Left ventricle myocardium superior (tissue), 1 donor: ENCODE measurements at places on chromosomes 7 and 10.

DNA sequence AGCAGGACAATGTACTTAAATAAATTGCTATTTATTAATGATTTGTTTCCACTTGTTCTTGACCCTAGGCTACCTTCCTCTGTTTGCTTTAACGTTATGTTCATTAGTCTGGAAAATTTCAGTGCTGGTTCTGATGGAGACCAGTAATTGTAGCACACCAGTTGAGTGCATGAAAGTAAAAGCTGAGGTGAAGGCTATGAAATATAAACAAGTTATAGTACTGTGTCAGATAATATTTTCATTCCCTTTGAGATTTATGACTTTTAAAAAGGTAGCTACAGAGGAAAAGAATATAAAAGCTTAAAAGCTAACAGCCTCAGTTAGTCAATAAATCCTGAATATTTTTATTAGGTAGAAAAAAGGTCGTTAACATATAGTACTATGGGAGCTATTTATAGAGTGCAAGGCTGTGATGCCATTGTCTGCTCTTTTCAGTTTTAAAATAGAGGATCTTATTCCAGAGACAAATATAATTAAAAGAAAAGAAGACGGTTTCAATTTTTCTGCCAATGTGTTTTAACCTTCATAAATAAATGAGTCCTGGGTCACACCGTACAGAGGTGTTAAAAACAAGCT is 351.8 kb upstream of the ETV1 start:
- DNase-seq = no peak

GRCh38 chr10:92742331-92743228 is 52.8 kb downstream of the HHEX start:
- DNase-seq = no peak

GRCh38 chr7:106312099-106312871 is 27.5 kb upstream of the NAMPT start:
- DNase-seq = no peak

GRCh38 chr7:159035571-159036073 is 109.0 kb downstream of the VIPR2 start:
- DNase-seq = no peak

- DNase-seq = no peak
These were observed 70.4 kb upstream of the HECTD2 start for GRCh38 chr10:91339729-91340128.

- DNase-seq = no peak
These were observed 126.8 kb upstream of the SEM1 start for GRCh38 chr7:96836456-96836855.

- peak; percentile 57 for DNase-seq
These were observed 4.2 kb upstream of the UPP1 start for GRCh38 chr7:48084727-48085432.

GRCh38 chr7:55066524-55066923 is 47.7 kb downstream of the EGFR start:
- DNase-seq = no peak

DNA sequence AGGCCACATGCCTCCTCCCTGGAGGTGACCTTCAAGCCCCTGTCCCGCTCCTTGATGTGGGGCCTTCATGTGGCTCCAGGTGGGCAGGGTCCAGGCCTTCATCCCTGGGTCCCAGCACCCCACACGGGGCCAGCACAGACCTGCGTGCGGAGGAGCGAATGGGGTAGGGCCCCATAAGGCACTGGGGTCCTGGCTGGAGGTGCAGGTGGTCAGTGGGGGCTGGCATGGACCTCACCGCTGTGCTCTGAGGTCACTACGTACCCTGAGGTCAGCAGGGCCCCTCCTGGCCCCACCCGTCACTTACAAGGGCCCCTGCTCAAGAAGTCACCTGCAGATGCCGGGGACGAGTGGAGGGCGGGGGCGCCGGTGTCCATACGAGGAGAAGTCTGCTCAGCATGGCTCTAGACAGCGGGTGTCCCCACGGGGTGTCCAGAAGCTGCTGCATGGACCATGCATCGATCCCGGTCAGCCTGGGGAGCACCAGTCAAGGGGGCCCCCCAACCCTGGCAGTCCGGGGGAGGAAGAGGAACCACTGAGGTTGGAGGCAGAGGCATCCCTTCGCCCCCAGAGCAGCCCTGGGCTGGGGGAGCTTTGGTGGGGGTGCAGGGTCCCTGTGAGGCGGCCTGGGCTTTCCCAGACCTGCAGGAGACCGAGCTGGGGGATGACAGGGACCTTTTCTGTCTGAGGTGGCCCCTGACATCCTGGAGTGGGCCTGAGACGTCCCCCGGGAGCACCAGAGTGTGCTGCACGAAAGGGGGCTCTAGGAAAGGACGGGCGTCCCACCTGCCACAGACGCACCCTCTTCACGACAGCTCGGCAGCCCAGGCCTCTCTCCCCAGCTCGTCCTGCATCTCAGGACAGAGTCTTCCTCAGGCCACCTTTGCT is 34.6 kb downstream of the UNCX start:
- DNase-seq = peak; percentile 24

DNA sequence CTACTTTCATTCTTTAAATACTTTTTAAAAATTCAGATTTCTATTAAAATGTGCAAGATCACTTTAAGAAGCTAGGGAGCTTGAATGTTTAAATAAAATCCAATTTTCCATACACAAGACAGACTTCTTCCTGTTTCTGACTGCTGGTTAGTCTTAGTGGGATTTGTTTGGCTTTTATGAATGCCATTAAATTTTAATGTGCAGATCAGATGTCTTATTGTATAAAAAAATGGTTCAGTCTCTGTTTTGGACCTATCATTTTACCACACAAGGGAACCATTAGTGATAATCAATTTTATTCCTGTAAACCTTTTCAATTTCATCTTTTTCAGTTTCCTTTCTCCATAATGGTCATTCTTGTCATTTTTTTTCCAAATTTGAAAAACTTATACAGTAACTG is 63.2 kb downstream of the VCL start:
- DNase-seq = no peak

GRCh38 chr10:86044029-86044428 is 322.6 kb downstream of the GRID1 start:
- DNase-seq = no peak

- no peak for DNase-seq
These were observed 7.7 kb upstream of the TRA2A start for GRCh38 chr7:23539494-23539907.

DNA sequence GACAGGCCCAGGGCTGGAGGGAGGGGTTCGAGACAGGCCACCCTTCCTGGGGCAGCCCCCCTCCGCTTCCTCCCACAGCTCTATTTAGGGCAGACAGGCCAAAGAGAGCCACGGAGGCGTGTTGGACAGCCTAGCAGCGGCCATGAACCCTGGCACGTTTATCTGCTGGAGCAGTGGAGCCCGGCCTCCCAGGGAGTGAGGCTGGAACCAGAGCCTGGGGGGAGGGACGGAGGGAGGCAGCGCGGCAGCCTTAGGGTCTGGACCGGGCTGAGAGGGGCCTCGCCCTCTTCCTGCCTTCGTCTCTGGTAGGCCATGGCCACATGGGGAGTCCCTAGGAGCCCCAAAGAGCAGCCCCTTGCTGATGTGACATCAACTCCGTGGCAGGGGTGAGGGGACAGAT is 17.1 kb downstream of the UNCX start:
- DNase-seq = peak; percentile 15

DNA sequence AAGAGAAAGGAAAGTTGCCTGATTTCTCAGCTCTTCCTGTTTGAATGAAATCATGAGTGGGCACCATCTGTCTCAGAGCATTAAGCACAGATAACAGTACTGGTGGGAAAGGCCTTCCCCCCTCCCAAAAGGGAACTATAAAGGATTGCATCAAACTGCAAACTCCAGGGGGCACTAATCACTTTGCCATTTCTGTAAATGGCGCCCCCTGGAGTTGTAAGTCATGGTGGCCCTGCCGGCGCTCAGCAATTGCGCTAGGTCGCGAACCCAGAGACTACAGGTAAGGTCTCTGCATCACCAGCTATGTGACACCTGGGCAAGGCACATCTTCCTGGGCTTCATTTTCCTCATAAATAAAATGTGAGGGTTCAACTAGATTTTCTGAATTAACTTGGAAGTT is 11.1 kb downstream of the LRRC4 start:
- no peak for DNase-seq

DNA sequence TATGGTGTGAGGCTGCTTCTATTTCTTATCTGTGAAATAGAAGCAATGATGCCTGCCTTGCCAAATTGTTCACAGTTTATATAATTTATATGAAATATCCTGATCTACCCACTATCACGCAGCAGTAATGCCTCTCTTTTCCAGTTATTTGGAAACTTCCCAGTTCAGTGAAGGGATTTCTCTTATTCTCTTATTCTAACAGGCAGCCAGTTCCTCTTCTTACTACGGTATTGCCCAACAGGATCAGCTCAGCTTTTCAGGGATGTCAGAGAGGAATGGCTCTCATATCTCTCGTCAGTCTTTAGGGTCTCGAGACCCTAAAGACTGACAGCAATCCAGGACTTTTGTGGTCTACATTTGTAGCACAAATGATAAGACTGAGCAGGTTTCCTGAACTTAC is 215.6 kb downstream of the CREB5 start:
- no peak for DNase-seq

GRCh38 chr10:131019696-131020095 is 291.8 kb downstream of the TCERG1L start:
- no peak for DNase-seq

DNA sequence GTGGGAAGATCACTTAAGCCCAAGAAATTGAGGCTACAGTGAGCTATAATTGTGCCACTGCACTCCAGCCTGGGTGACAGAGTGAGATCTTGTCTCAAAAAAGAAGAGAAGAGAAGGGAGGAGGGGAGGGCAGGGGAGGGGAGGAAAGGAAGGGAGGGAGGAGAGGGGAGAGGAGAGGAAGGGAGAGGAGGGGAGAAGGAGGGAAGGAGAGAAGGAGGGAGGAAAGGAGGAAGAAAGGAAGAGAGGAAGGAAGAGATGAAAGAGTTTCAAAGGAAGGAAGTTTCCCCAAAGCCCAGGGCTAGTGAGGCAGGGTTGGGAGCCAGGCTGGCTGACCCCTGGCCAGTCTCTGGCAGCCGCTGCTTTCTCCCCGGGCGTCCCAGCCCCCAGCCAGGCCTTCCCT is 32.6 kb downstream of the EPHB4 start:
- no peak for DNase-seq

GRCh38 chr7:44796034-44796503 is 412 bp upstream of the PPIA start:
- no peak for DNase-seq

GRCh38 chr10:24363070-24363469 is 154.1 kb downstream of the KIAA1217 start:
- DNase-seq = no peak

DNA sequence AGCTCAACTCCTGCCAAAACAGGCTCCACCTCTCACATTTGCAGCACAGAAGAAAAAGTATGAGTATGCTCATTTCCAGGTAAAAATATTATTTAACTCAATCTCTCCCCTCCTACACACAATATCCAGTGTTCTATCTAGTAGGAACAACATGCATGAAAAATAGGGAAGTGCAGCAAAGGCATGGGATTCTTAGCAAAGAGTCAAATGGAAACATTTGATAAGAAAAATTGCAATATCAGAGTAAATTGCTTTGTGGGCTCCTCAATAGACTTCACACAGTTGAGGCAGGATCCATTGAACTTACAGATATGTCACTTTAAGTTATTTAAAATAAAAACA is 150.9 kb downstream of the ANK3 start:
- DNase-seq = no peak

DNA sequence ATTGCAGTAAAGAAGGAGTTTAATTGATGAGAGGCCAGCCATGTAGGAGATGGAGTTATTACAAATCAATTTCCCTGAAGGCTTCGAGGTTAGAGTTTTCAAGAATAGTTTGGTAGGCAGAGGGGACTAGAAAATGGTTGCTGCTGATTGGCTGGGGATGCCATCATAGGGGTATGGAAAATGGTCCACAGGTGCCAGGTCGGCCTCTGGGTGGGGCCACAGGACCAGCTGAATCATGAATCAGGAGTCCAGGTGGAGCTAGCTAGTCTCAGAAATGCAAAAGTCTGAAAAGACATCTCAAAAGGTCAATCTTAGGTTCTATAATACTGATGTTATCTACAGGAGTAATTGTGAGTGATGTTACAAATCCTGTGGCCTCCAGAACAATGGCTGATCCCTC is 714.0 kb upstream of the GHITM start:
- DNase-seq = no peak

DNA sequence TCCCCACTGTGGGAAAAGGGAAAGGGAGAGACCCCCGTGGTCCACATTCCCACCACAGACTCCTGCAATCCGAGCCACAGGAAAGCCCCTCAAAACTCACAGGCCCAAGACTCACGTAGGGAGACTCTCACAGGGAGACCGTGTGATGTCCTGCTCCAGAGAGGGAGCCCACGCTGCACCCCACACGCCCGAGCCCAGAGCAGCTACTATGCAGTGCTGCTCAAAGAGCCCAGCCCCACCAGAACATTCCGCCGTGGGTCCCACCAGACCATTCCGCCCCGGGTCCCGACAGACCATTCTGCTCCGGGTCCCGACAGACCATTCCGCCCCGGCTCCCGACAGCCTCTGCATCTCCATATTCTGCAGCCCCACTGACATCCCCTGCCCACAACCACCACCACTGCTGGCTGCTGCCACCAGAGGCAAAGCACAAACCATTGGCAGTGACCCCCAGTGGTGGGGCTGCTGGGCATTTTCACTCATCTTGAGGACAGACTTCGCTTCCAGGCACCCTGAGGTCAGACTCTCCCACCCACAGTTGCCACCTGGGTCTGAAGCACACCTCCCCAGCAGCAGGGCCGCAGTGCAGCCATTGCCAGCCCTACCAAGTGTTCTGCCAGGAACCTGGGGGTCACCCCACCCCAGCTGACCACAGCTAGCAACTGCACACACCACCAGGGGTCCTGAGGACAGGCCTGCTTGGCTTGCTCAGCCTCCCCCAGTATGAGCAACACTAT is 625.4 kb upstream of the FOXK1 start:
- no peak for DNase-seq

DNA sequence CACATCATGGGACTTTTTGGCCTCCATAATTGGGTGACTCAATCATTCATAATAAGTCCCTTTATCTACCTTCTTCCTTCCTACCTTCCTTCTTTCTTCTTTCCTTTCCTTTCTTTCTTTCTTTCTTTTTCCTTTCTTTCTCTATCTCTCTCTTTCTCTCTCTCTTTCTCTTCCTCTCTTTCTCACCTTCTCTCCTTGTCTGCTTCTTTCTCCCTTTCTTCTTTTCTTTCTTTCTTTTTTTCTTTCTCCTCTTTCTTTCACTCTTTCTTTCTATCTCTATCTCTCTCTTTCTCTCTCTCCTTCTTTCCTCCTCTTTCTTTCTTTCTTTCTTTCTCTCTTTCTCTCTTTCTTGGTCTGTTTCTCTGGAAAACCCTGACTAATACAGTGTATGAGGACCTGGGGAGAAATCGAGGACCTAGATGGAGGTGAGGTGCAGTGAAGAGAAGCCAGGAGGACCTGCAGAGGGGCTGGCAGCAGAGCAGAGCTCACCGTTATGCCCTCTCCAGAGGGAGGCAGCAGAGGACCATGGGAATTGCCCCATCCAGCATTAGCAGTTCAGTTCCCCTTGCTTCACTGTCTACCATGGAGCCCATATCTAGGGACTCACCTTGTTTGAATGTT is 52.7 kb upstream of the BTRC start:
- peak; percentile 44 for DNase-seq

GRCh38 chr10:79610601-79611191 is at the start of gene SFTPA1:
TSS of gene SFTPA1 (plus strand) at chr10:79610939. CDS start at chr10:79611826, 887 bp downstream.
- DNase-seq = no peak

- peak; percentile 70 for DNase-seq
These were observed 30.2 kb upstream of the ANKRD2 start for GRCh38 chr10:97542169-97543024.

- DNase-seq = no peak
These were observed 73.9 kb downstream of the GRID1 start for GRCh38 chr10:86292462-86293395.

- DNase-seq = peak; percentile 5
These were observed 75.6 kb downstream of the FOXL3 start for GRCh38 chr7:365593-365992.

- peak; percentile 52 for DNase-seq
These were observed 70.7 kb upstream of the ADO start for GRCh38 chr10:62733654-62734293.
